ENCODE measurements at places on chromosomes 13 and 19. TPM values are rescaled to one million over a fixed set of nuclear protein-coding genes. Genes with fewer than 3 reads are reported as not detected.

The REX1BD gene
- total RNA-seq = 58.6 TPM

The TLE2 gene
- total RNA-seq = 3.1 TPM

The CLDND2 gene
- 3.7 TPM for total RNA-seq

The C5AR2 gene
- total RNA-seq = 8.9 TPM

The APLP1 gene
- total RNA-seq = 88.4 TPM

The SKA3 gene
- 14.9 TPM for total RNA-seq

The C1QTNF9B gene
- not detected for total RNA-seq

The PGLYRP1 gene
- not detected for total RNA-seq

The RUBCNL gene
- 0.10 TPM for total RNA-seq

The INAFM1 gene
- total RNA-seq = 3.6 TPM

The KIR3DL1 gene
- not detected for total RNA-seq

The CGB2 gene
- not detected for total RNA-seq

The CYP4F8 gene
- not detected for total RNA-seq

All from A549 treated with Hydrocortisone at 1 μM for 4 hours (cell line).